IMR-90 (cell line): ENCODE measurements at places on chromosomes 4 and X.

DNA sequence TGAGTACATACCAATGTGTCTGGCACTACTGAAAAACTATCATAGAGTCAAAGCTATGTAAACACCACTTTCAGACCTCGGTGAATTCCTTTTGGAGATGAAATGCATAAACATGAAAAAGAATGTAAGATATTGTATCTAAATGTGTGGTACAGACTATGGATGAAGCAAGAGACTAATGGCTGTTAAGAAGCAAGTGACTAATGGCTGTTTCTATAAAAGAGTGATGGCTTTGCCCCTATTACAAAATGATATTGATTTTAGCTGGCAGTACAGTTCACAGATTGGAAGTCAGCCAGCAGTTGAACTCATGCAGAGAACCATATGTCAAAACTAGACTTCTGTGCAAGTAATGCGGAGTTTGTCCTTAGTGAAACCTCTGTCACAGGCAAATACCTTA, 359.3 kb downstream of the GRXCR1 start:
- DNase-seq, result peak; percentile 15

- no peak for DNase-seq
Measured at GRCh38 chrX:119635799-119636198, 29.6 kb upstream of the NKRF start.

GRCh38 chr4:152503653-152504290, 32.1 kb downstream of the FBXW7 start:
- peak; percentile 6 for DNase-seq

DNA sequence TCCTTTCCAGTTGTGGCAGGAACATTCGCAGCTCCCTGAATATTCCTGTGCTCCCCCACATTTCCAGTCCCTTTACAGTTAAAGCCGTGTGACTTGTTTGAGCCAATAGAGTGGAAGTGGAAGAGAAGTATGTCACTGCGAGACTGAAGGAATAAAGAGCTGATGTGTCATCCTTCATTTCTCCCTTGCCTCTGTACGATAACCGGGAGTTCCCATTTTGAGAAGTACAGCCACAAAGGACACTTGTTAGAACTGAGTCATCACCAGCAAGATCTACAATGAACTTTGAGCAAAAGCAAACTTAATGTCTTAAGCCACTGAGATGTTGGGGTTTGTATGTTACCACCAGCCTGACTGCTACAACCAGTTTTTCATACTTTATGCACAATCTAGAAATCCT, 92.3 kb downstream of the SPRY1 start:
- DNase-seq, result peak; percentile 86

GRCh38 chrX:71128915-71129765, 10.7 kb downstream of the MED12 start:
- peak; percentile 54 for DNase-seq

- DNase-seq, result peak; percentile 17
Measured at GRCh38 chr4:119136546-119136945, 914 bp downstream of the MYOZ2 start.

DNA sequence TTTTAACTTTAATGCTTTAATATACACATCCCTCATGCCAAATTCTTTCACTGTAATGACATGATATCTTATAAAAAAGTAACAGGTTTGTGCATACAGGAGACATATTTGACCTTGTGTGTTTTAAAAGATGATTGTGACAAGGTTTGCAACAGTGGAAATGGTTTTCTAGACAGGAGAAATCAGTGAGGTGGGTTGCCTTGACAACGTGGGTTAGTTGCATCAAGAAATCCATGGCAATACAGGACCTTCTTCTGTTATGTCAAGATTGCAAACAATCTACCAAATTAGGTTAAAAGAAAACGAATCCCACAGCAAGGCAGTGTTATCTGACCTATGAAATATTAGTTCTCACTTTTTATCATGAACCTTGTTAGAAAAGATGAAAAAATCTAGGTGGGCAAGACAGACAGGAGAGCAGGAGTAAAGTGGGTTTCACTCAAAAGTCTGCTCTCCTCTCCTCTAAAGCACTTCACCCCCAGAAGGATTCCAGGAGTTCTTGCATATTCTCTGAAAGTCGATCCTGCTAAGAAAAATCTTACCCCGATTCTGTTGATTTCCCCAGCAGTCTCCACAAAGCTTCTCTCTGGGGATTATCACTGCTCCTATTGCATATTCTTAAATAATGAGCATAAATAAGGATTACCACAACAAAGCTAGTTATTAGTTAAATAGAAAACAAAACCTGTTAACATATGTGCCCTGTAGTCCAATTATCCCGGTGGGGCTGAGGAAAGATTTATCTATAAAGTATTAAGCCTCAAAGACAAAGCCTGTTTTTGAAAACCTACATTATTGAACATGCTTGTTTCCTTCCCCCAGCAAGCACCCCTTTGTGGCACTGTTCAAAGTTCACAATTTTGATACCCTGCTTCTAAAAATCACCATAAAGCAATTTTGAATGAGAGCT, 71.0 kb downstream of the TMA16 start:
- no peak for DNase-seq

DNA sequence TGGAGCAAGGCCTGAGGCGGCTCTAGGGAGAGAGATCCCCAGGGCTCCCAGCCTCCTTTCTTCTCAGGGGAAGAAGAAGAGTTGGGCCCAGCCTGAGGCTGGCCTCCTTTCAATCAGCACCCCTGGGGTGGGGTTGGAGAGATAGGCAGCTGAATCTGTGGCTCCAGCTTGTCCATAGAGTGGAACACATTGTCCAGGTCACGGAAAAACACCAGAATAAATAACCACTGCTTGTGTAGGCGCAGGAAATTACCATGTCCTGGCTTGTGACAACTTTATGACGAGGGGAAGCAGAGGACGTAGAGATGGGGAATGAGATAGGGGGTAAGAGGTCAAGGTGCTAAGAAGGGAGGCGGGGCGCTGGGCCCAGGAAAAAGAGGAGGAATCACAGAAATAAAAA, 80.8 kb upstream of the EFNB1 start:
- DNase-seq, result no peak

- peak; percentile 53 for DNase-seq
Measured at GRCh38 chrX:69222103-69223090, 57.1 kb upstream of the PJA1 start.
